ENCODE measurements at places on chromosomes 7 and 10. TPM values are rescaled to one million over a fixed set of nuclear protein-coding genes. Genes with fewer than 3 reads are reported as not detected.

The AASS gene
- 12.3 TPM for total RNA-seq

The SEMA3C gene
- 44.1 TPM for total RNA-seq

The DENND2A gene
- 9.6 TPM for total RNA-seq

GRCh38 chr7:116777651-116778281, 84.6 kb upstream of the CAPZA2 start:
- no peak for DNase-seq

The C10orf105 gene
- 0.27 TPM for total RNA-seq

- DNase-seq = no peak
Observed at GRCh38 chr7:78301407-78301806, 502.8 kb downstream of the PHTF2 start.

The SMO gene
- 5.4 TPM for total RNA-seq

GRCh38 chr7:22445853-22446252, 54.1 kb downstream of the STEAP1B start:
- DNase-seq = no peak

The CLDN3 gene
- not detected for total RNA-seq

DNA sequence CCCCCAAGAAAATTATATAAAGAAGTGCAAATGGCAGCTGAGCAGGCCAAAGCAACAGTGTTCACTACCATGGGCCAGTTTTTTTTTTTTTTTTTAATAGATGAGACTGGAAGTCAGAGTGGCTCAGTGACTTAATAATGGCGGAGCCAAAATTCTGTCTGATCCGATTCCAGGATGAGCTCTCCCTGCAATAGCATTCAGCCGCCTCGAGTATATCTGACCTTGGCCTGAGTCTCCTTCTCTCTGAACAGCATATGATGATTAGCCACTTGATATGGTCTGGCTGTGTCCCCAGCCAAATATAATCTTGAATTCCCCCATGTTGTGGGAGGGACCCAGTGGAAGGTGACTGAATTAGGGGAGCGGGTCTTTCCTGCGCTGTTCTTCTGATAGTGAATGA, 76.7 kb upstream of the PRLHR start:
- no peak for DNase-seq

DNA sequence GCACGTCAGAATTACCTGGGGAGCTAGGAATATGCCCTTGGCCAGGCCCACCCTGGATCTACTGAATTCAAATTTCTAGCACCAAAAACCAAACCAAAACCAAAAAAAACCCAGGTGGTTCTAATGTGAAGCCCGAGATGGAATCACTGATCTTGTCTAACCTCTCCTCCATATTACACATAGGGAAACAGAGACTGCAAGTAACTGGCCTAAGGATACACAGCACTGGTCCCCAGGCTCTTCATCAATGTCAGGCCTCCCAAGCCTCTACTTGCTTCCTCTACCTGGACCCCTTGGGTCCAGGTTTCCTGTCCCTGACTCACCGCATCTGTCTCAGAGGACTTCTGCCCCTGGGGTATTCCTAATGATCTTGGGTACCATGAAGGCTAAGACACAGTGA, 30.7 kb downstream of the ZCCHC24 start:
- DNase-seq = peak; percentile 4

GRCh38 chr7:36021367-36021766, 131.7 kb upstream of the EEPD1 start:
- DNase-seq = no peak

The LIPM gene
- total RNA-seq = 0.18 TPM

DNA sequence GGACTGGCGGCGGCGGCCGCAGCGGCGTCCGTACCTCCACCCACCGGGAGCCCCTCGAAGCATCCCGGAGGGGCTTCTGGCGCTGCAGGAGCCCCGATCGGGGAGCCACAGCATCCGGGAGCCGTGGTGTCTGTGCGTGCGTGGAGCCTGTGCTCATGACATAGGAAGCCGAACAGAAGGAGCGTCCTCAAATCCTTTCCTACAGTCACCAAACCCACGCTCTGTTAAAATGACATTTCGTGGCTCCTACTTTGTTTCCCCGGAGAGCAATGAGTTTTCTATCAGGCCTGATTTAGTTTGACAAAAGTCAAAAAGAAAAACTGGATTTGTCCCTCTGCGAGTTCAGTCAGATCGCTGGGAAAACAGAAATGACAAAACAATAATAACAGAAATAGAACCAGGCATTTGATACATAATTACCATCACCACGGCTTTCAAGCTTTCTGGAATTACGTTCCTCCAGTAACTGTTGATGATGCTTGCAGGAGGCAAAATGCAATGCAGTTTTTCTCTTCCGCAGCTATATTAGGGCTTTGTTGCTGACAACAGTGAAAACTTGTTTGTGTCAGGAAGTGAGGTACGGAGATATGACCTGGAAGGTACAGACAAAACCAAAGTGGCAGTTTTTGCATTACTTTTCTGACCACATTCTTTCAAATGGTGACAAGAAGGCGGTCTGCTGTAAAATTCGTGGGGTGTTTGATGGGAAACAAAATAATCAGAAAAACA, 219.3 kb upstream of the MKLN1 start:
- no peak for DNase-seq

DNA sequence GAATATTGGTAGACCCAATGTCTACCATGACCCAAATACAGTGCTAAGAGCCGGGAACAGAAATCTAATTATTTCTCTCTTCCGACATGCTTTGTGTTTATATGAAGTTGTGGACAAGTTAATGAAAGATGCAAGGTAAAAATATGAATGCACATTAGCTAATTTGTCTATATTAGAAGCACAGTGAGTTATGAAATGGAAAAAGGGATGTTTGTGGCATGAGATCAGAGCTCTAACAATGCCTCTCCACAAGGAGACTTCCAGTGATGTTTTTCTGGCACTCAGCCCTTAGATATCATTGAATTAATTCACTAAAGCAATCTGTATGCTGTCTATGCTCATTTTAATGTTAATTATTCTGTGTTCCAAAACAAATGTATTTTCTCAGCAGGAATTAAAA, 897.2 kb downstream of the CNTNAP2 start:
- DNase-seq = no peak

DNA sequence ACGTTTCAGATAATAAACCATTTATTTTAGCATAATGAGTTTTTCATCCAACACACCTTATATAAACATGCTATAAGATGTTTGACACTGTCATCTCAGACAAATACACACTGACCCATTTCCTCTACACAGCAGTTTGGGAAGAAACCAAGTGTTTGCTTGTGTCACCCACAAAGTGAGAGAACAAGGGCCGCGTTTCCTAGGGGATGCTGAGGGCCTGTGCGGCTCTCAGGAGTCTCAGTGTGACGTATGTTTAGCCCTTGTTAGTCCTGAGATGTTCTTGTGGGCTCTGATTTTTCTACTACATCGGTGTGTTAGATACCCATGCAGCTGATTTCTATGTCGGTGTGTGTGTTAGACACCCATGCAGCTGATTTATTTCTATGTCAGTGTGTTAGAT, 266.3 kb downstream of the DIP2C start:
- no peak for DNase-seq

The NUTM2E gene
- not detected for total RNA-seq

The TMEM229A gene
- not detected for total RNA-seq

DNA sequence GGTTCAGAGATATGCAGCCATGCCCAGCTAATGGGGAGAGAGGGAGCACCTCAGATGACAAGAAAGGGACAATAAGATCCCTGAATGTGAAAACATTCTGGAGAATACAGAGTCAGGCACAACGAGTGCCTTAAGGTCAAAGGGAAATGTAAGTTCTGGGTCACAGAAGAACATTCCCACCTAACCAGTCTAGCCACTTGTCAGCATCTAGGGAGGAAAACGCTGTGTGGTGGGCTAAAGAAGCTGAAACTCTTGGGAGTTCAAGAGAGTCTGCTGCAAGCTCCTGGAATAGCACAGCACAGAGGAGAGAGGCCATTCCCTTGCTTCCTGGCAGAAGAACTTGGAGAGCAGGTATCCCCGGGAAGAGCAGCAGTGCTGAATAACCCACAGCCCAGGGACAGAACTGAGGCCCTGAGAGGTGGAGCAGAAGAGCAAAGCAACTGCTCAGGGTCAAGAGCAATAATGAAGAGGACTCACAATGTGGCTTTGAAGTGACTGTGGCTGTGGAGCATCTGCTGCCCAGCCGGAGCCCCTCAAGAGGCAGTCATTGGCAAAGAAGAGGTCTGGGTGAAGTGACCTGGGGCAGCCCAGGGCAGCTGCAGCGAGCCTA, 182.3 kb downstream of the NPSR1 start:
- no peak for DNase-seq

DNA sequence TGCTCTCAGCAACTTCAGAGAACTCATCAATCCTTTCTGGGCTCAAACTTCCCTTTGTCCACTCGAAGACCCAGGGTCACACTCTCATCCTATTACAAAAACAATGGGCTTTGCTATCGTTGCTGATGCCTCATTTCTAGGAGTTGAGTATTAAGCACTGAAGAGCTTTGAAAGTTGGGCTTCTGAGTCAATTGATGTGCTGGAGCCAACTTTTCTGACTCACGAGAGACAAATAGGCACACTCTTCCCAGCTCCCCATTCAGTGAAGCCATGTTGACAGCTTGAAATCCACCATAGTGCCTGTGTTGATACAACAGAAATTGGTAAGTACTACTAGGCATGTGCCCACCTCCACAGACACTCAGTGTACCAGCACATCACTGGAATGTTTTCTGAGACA, 97.5 kb upstream of the PRSS58 start:
- no peak for DNase-seq

GRCh38 chr7:94530109-94530508, 20.5 kb downstream of the CASD1 start:
- no peak for DNase-seq

The GNGT1 gene
- total RNA-seq = not detected

DNA sequence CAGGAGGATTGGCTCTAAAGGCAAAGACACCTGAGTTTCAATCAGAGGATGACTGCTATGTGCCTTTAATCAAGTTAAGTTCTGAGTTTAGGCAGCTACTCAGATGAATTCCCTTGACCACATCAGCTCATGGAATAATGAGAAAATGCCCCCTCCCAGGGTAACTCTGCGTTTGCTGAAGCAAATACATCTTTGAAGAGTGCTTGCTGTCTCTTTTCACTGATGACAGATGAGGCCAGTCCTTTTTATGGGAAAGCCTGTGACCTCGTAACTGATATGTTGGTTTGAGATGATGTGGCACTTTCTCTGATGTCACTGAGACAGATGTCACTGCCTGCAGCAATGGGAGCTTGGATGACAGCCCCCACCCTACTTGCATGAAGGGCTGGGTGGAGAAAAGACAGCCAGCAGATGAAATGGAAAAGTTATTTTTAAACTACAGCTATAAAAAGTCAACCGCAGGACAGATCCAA, 43.7 kb upstream of the DGKI start:
- DNase-seq = peak; percentile 47

- no peak for DNase-seq
Observed at GRCh38 chr10:3874990-3875841, 90.2 kb upstream of the KLF6 start.

- no peak for DNase-seq
Observed at GRCh38 chr10:7297094-7297493, 113.7 kb downstream of the SFMBT2 start.

DNA sequence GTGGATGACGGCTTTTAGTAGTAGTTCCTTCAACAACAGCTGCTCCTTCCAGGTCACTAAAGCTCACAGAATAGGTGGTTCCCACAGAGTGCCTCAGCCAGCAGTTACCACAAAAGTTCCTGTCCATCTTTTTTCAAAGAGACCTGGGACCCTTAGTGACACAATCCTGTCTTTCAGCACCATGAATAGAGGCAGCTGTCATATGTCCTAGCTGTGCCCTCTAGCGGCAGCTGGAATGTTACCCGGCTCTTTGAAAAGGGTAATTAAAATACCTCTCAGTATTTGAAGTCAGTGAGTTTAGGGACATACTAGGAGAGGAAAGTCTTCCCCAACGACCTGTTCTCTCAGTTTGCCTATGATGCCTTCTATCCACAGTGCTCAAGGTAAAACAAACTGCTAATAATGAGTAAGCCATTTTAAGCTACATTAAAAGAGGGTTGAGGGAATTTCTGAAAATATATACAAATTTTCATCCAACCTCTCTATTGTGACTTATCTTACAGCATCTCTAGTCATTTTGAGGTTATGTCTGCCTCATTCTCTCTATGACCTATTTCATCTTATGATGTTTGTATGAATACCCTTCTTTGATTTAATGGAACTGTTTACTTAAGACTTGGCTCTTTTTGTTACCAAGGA, 290.8 kb downstream of the NXPH1 start:
- DNase-seq = no peak

The EIF4H gene
- total RNA-seq = 219 TPM

The SYT15B gene
- total RNA-seq = 3.8 TPM

GRCh38 chr7:74083117-74083876, at the start of gene LIMK1:
LIMK1 (plus strand) TSS chr7:74083804; CDS start chr7:74083991, 187 bp downstream.
- peak; percentile 85 for DNase-seq

DNA sequence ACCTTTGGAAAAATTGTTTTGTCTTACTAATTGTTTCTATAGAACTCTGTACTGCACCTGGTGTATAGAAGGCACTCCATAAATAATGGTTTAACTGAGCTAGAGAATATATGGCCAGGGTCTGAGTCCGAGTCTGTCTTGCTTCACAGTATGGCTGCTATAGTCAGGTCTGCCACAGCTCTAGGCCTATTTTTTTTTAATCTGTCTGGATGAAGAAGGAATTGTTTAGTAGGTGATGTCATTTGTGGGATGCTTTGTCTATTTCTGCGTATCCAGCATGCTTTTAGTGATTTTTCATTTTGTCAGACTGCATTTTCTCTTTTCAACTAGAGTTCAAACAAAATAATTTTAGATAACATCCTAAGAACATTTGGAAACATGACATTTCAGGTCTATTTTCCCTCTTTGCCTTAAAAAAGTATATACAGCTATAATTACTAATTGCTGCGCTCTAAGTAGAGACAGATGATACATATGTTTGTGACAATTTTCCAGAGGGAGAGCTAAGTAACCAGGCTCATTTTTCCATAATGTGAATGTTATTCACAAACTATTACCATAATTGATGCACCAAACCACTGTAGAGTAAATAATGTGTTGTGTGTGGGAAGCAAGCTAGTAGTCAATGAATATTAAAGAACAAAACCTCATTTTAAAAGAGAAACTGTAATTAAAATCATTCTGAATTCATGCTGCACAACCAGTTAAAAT, 361.7 kb downstream of the AUTS2 start:
- DNase-seq = no peak

GRCh38 chr10:113939212-113939860, 84.9 kb downstream of the NHLRC2 start:
- DNase-seq = no peak

- DNase-seq = no peak
Observed at GRCh38 chr10:83165265-83165664, 974.0 kb upstream of the GHITM start.

DNA sequence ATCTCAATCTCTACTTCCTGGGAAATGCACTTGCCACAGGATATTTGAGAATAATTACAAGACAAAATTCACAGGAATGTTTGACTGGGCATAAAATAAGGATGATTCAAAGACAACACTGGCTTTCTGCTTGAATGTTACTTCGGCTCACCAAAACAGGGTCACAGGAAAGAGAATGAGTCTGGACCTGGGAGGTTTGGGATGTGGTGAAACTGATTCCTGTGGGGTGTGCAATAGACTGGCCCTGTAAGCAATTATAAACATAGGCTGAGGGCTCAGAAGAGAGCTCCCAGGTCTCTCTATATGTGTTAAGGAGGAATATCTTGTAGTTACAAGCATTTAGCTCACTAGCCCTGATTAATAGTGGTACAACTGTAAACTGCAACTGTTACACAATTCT, 613.9 kb upstream of the CELF2 start:
- DNase-seq = no peak

Data from left cardiac atrium (tissue), 4 donors.